ENCODE measurements at places on chromosomes 2 and 18. TPM values are rescaled to one million over a fixed set of nuclear protein-coding genes. Genes with fewer than 3 reads are reported as not detected.

DNA sequence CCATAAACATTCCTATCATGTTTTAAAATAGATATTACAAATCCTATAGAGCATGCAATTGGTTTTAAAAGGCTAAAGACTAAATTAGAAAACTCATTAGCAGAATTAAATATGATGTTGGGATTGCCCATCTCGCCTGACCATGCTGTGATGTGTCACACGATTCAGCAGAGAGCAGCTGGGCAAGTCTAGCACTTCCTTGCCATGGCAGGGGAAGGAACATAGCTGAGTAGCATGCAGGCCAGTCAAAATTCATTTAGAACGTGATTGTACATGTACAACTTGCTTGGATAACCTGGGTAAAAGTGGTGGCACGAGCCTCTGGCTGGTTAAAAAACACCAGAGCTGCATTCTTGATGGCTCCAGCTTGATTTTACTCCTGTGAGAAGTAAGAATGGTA lies 81.3 kb downstream of the SCN3A start:
- no peak for DNase-seq
- no peak overlapping the region for H3K27ac ChIP-seq
- no peaks in the 10 kb centered on the region for H3K4me1 ChIP-seq
- H3K4me3 ChIP-seq = no peak overlapping the region

DNA sequence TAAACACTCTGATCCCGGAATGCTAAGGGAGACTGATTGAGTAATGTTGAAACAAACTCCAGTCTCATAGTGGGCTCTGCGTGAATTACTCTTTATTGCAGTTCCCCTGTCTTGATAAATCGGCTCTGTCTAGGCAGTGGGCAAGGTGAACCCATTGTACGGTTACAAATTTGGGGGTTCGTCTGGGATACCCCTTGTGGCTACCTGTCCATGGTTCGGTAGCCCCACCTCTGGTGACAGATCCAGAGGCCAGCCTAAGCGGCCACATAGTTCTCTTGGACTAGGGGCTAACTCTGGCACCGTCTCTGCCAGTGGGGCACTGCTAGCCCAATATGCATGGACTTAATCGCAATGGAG lies 1.1 kb upstream of the STARD7 start:
- peaks cover 39% of the 10 kb centered on the region for H3K4me1 ChIP-seq
- peaks cover 25% of the 10 kb centered on the region for H3K36me3 ChIP-seq
- DNase-seq = no peak
- peak overlapping the region; percentile 89 for H3K27ac ChIP-seq
- peak overlapping the region; percentile 95 for H3K4me3 ChIP-seq
- no peaks in the 10 kb centered on the region for H3K27me3 ChIP-seq

DNA sequence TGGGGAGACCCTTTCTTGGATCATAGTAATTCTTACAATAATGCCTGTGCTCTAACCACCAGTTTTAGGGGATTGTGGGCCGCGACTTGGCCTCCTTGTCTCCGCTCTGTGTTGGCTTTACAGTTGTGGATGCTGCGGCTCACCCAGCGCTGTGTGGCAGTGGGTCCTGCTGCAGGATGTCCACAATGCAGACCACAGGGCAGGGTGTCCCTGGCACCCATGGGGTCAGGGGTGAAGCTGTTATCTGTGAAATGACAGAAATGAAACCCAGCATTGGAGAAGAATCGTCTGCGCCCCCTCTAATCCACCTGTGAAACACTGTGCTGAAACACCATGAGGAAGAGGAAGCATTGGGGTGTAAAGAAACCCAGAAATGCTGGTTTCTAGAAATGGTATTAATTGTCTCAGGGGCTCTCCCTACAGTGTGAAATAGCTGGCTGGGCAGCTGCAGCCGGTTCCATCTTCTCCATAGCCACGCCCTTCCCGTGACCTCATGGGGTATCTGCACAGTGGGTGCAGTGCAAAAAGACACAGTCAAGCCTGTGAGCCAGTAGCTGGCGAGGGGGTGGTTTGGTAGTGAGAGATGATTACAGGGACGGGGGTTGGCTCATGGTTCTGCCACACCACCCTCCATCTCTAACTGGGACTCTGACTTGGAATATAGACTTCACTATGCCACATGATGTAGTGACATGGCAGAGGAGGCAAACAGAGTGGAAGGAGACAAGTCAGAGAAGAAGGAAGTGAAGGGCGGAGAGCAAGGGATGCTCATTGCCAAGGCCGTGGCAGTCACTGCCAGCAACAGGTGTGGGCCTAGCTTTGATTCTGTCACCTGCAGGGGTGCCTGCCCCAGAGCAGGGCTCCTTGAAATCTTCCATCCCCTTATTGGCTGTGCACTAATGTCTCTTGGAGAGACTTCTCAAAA lies 16.2 kb downstream of the INPP4A start:
- peaks cover 35% of the 10 kb centered on the region for H3K36me3 ChIP-seq
- no peaks in the 10 kb centered on the region for H3K27me3 ChIP-seq
- peak overlapping the region; percentile 97 for H3K27ac ChIP-seq
- peaks cover 88% of the 10 kb centered on the region for H3K4me1 ChIP-seq

DNA sequence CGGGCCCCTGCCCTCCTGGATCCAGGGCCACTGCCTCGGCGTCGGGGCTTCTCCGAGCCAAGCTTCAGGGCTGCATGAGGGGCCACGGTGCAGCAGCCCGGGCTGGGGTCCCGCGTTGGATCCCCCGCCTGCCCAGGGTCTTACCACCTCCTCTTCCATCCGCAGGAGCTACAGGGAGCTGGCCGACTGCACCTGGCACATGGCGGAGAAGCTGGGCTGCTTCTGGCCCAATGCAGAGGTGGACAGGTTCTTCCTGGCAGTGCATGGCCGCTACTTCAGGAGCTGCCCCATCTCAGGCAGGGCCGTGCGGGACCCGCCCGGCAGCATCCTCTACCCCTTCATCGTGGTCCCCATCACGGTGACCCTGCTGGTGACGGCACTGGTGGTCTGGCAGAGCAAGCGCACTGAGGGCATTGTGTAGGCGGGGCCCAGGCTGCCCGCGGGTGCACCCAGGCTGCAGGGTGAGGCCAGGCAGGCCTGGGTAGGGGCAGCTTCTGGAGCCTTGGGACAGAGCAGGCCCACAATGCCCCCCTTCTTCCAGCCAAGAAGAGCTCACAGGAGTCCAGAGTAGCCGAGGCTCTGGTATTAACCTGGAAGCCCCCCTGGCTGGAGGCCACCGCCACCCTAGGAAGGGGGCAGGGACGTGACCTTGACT lies 52.1 kb downstream of the RAMP1 start:
- DNase-seq = no peak
- H3K27ac ChIP-seq = no peak overlapping the region
- H3K4me1 ChIP-seq = peaks cover under 1% of the 10 kb centered on the region
- H3K36me3 ChIP-seq = peaks cover 7% of the 10 kb centered on the region
- no peaks in the 10 kb centered on the region for H3K27me3 ChIP-seq

Gene FZD7
- 0.52 TPM for total RNA-seq

Gene ANKRD30BL
- total RNA-seq = not detected

Gene TPRKB
- total RNA-seq = 39.7 TPM

Gene MBP
- total RNA-seq = 45.9 TPM
